ENCODE measurements at places on chromosomes 4 and X.

DNA sequence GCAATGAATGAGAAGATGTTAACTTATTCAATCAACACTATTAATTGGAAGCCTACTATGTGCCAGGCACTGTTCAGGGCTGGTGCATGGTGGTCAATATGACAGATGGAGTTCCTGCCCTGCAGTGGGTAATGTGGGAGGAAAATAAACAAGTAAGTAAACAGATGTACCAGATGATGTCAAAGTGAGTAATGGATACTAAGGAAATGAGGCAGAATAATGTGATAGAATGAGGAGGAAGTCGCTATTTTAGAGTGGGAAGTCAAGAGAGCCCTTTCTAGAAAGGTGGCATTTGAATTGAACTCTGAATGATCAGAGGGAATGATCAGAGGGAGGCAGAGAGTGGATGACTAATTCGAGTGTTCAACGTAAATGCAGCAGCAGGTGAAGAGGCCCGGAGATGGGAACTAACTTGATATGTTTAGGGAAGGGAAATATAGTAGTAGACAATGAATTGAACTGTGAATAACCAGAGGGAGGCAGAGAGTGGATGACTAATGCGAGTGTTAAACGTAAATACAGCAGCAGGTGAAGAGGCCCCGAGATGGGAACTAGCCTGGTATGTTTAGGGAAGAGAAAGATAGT is 48.3 kb downstream of the HMGB3 start:
- DNase-seq: no peak

GRCh38 chrX:74250574-74250973 is 53.4 kb upstream of the ZCCHC13 start:
- no peak for DNase-seq

GRCh38 chrX:40922307-40922706 is 162.9 kb upstream of the USP9X start:
- DNase-seq: no peak

DNA sequence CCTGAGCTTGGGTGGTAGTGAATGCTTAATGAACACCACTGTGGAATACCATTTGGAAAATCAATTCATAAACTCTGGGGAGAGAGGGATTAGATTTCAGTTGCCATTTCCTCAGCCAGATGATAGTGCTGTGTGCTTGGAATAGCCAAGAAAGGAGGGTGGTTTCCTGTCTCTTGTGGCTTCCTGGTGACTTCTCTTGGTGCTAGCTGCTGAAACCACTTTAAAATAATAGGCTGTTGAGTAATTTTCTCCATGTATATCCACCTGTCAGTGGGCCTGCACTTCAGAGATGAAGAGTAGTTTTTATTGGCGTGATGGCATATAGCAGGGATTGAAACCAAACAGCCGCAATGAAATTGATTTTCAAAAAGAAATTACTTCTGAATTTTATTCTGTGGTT is 11.8 kb downstream of the EDA start:
- DNase-seq: no peak

DNA sequence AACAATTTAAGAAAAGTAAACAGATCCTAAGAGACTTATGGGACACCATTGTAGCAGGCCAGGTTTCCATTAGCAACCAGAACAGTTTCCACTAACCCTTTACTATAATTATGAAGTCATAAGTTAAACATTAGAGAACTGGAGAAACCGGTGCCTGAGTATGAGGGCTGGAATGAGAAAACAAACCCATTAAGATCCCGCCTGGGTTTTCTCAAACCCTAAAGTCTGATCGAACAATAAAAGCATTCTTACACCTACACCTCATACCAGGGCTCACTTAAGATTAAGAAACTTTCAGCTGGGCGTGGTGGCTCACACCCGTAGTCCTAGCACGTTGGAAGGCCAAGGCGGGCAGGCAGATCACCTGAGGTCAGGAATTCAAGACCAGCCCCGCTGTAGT is 13.7 kb upstream of the DHX15 start:
- no peak for DNase-seq

- no peak for DNase-seq
Measured at GRCh38 chr4:106676173-106676921, 307.8 kb upstream of the GIMD1 start.

GRCh38 chr4:188295899-188296298 is 156.7 kb downstream of the TRIML1 start:
- DNase-seq: no peak

- no peak for DNase-seq
Measured at GRCh38 chrX:17913801-17914200, 52.7 kb upstream of the RAI2 start.

DNA sequence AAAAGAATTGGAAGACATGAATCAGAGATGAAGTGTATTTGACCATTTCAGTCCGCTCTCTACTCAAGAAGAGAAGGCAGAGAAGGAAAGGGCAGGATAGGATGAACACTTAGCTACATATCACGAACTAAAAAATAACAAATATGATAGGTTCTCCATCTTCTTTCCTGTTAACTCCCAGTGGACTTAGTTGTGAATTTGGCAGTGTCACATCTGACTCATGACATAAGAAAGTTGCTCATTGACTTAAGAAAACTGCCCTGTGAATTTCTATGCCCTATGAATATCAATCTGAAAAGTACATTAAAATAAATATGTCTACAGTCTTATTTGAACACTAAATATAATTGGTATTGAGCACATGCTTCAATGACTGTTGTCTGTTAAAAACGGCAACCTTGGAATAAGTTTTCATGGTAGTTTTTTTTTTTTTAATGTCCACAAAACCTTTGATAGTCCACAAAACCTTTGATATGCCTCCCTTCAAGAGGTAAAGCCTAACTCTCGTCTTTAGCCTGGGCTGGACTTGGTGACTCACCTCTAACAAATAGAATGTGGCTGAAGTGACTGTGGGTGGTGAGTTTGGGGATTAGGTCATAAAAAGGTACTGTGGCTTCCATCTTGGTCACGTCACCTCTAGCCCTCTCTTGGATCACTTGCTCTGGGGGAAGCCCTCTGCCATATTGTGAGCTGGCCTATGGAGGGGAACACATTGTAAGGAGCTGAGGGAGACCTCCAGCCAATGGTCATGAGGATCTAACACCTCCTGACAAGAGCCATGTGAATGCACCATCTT is 184.7 kb upstream of the S100G start:
- DNase-seq: no peak

DNA sequence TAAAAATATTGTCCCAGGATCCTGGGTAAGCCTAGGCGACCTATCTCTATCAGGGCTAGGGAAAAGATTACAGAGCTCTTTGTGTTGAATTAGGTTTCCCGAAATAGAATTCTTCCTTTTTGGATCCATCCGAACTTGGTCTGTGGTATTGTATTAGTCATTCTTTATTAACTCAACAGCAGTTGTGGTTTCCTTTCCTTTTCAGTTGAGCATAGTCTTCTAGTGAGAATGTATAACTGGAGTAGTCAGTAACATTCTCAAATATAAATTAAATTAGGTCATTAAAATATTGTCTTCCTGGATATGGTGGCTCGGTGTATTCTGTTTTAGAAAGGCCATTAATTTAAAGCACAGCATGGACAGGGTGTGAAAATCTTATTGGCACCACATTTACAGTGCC is 520.4 kb downstream of the NLGN4X start:
- no peak for DNase-seq

- no peak for DNase-seq
Measured at GRCh38 chr4:1693131-1693896, 9.2 kb upstream of the FAM53A start.

- no peak for DNase-seq
Measured at GRCh38 chr4:7442574-7443162, 7.9 kb upstream of the PSAPL1 start.

DNA sequence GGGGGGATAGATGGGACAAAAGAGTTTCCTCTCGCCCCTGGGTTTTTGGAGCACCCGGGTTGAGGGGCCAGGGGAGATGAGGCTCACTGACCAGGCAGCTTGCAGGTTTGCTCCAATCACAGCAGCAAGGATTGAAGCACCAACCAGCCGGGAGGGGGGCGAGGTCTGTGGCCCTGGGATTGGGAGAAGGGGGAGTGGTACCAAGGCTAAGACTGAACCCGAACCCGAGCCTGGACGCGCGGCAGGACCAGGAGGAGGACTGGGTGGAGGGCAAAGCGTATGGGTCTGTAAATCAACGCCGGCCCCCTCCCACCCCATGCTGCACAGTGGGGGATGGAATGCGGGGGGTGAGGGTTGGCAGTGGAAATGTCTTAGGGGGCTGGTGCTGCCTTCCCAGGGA is 3.5 kb downstream of the SOX3 start:
- no peak for DNase-seq

- no peak for DNase-seq
Measured at GRCh38 chrX:68307769-68308168, 125.5 kb downstream of the OPHN1 start.

Data from GOT3 (cell line).